ENCODE measurements at places on chromosomes 3 and 15. TPM values are rescaled to one million over a fixed set of nuclear protein-coding genes. Genes with fewer than 3 reads are reported as not detected.

SEMA3F gene
- total RNA-seq, result 33.0 TPM

- H3K36me3 ChIP-seq, result no peaks in the 10 kb centered on the region
- H3K4me3 ChIP-seq, result no peak overlapping the region
- H3K27me3 ChIP-seq, result peaks cover 12% of the 10 kb centered on the region
- H3K4me1 ChIP-seq, result no peaks in the 10 kb centered on the region
- no peak for DNase-seq
- H3K27ac ChIP-seq, result no peak overlapping the region
Measured at GRCh38 chr3:137264843-137265330, 307.1 kb downstream of the IL20RB start.

- DNase-seq, result no peak
- peaks cover 82% of the 10 kb centered on the region for H3K36me3 ChIP-seq
- no peak overlapping the region for H3K4me3 ChIP-seq
Measured at GRCh38 chr15:50613600-50613999, 67.1 kb upstream of the USP50 start.

DNA sequence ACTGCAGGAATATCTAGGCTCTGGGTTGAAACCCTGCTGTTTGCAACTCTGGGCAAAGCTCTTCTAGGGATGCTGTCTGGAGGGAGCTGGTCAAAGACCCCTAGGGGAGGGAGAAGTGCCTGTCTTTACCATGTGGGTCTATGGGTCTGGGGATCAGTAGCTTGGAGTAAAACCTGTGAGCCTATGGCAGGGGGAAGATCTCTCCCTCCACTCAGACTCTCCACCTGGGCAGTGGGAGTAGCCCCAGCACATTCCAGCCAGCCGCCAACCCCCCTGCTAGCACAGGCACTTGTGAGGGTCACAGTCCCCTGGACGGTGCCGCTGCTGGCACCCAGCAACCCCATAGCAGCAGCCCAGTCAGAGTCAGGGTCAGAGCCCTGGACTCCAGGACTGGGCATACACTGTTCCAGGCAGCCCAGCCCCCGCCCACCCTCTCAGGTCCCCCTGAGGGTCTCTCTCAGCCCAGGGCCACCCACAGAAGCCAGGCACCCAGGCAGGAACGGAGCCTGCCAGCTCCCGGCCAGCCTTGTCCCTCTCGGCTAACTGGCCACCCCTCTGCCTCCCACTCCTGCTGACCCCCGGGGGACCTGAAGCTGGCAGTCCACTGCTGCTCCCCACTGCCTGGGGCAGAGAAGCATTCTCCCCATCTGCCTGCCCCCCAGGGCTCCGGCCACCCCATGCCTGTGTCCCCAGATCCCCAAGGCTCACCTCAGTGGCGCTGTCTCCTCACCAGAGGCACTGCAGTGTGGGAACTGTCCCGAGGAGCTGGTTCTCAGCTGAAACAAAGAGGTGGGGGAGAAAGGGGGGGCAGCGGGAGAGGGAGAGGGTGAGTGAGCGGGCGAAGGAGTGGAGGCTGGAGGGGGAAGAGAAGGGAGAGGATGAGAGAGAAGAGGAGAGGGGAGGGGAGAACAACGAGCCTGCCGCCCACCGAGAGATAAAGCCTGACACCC lies 10.8 kb downstream of the GLYCTK start:
- no peak for DNase-seq
- peaks cover 13% of the 10 kb centered on the region for H3K36me3 ChIP-seq
- peaks cover 6% of the 10 kb centered on the region for H3K27me3 ChIP-seq
- H3K27ac ChIP-seq, result no peak overlapping the region

DNA sequence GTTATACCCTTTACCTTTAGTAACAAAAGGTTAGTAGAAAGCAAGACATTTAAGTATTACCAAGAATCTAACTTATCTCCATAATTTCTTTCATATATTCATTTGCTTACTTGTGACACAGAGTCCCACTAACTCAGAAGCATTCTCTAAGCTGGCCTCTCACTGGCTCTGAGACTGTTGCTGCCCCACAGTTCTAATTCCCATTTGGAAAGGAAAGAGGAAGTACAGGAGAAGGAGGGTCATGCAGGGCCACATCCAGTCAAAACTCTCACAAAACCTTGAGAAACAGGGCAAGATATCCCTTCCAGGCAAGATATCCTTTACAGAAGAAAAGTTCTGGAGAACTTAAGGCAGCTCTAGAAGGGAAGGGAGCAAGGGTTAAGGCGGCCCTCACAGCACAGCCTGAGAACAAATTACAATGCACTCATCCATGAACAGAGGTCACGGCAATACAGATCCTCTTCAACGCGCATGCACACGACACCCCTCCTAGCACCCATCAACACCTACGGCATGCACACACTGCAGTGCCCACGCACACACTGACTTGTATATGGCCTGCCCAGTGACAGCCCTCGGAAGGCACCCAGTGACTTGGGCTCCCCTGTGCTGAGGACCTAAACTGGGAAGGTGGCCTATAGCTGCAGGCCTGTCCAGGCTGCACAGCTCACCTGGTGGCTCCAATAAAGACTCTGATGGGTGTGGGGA lies 13.0 kb upstream of the MYO5C start:
- peaks cover 28% of the 10 kb centered on the region for H3K36me3 ChIP-seq
- H3K4me3 ChIP-seq, result no peak overlapping the region
- H3K27ac ChIP-seq, result no peak overlapping the region
- no peaks in the 10 kb centered on the region for H3K27me3 ChIP-seq
- DNase-seq, result no peak
- H3K4me1 ChIP-seq, result no peaks in the 10 kb centered on the region

- no peaks in the 10 kb centered on the region for H3K27me3 ChIP-seq
- no peak for DNase-seq
- no peaks in the 10 kb centered on the region for H3K36me3 ChIP-seq
- H3K4me3 ChIP-seq, result no peak overlapping the region
Measured at GRCh38 chr15:29669823-29670222, 152.4 kb downstream of the TJP1 start.

DNA sequence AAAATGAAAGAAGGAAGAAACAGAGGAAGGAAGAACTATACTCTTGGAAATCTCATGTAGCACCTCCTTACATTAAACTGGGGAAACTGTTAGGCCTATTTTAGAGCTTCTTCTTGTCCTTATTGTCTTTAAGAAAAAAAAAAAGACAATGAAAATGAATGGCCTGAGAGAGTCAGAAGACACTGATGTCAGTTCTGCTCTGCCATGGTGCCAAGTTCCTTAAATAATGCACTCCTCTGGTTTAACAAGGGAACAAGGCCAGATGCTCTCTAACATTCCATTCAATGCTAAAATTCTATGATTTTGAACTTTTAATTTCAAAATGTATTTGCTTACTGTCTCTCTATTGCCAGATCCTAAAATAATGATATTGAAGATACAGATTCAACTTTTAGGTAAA lies 4.4 kb upstream of the MBNL1 start:
- peak overlapping the region; percentile 25 for H3K27ac ChIP-seq
- DNase-seq, result no peak
- no peaks in the 10 kb centered on the region for H3K27me3 ChIP-seq
- no peak overlapping the region for H3K4me3 ChIP-seq

Data from stomach (tissue), 19 donors.